ENCODE measurements at places on chromosomes 1 and 21. TPM values are rescaled to one million over a fixed set of nuclear protein-coding genes. Genes with fewer than 3 reads are reported as not detected.

Gene ST6GALNAC3
- total RNA-seq = 2.0 TPM

Gene AADACL3
- total RNA-seq = not detected

Gene ROR1
- 2.5 TPM for total RNA-seq

Gene TPTE
- not detected for total RNA-seq

Gene PCBP3
- total RNA-seq = 1.0 TPM

Gene SPRR1A
- total RNA-seq = not detected

Gene LCE3E
- total RNA-seq = not detected

Gene GJB5
- total RNA-seq = not detected

Gene IL22RA1
- total RNA-seq = not detected

Gene LEMD1
- 0.63 TPM for total RNA-seq

Gene UTS2
- not detected for total RNA-seq

Gene OR2T33
- not detected for total RNA-seq

Gene NLRP3
- not detected for total RNA-seq

Gene SLC25A34
- 2.2 TPM for total RNA-seq

Gene KRTAP13-2
- total RNA-seq = not detected

Gene SLC9C2
- total RNA-seq = not detected

Measured in OCI-LY7 (cell line).